Left renal pelvis (tissue), 4 donors: ENCODE measurements at places on chromosomes 16 and 17.

- no peak for DNase-seq
Observed at GRCh38 chr17:19578545-19578944, 44.9 kb downstream of the SLC47A1 start.

- no peak for DNase-seq
Observed at GRCh38 chr17:44338702-44339101, 6.4 kb upstream of the GRN start.

DNA sequence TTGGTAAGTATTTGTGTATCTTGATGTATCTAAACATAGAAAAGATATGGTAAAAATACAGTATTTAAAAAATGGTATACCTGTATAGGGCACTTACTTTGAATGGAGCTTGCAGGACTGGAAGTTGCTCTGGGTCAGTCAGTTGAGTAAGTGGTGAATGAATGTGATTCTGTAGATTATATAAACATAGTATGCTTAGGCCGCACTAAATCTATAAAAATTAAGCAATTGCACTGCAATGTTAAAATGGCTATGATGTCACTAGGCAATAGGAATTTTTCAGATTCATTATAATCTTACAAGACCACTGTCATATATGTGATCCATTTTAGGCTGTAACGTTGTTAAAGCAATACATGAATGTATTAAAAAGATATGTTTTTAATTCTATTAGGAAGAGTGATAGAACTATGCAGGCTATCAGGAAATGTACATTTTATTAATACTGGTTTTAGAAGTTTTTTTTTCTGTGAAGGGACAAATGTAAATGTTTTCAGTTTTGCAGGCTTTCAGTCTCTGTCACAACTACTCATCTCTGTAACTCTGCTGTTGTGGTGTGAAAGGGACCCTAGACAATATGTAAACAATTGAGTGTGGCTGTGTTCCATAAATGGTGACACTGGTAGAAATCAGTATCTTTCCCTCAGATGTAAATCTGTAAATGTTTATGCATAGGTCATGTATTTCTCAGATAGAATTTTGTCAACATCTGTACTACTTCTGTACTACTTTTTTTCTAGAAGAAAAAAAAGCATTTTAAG, 10.5 kb downstream of the CBFB start:
- DNase-seq = no peak

- no peak for DNase-seq
Observed at GRCh38 chr17:73342541-73343167, 30.9 kb upstream of the CDC42EP4 start.

GRCh38 chr16:89123831-89124100, 30.1 kb downstream of the ACSF3 start:
- DNase-seq = no peak

DNA sequence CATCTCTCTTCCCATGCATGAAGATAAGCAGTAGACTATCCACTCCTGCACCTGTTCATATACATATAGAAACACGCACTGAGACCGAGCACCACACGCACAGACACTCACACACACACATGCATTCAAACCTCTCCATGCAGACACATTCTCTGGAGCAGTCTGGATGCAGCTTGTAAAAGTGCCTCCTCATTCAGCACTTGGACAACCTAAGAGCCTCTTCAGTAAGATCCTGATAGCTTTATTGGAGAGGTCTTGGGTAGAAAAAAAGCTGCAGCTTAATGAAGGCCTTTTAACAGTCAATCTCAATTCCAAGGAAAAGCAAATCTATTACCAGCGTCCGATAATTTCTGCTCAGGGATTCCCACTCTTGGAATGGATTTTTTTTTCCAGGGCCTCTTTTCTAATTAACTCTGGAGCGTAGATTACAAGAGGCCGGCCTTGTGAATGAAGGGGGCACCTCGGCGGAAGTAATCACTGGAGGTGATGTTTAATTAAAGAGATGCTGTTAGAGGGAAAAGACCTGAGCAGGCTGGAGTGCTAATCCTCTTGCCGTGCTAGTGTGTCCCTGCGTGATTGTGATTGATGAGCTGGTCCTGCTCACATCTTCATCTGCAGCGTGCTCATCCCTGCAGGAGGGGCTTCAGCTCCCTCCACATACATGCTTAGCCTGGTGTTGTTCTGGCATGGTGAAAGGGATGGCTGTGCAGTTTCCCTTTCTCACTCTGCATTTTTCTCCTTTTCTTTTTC, 155.1 kb downstream of the RBFOX1 start:
- no peak for DNase-seq

GRCh38 chr16:21611198-21611555, 11.8 kb downstream of the METTL9 start:
- no peak for DNase-seq

GRCh38 chr17:38324141-38324697, 19.5 kb downstream of the GPR179 start:
- no peak for DNase-seq

- DNase-seq = no peak
Observed at GRCh38 chr16:53971616-53972015, 267.7 kb downstream of the FTO start.

- no peak for DNase-seq
Observed at GRCh38 chr17:15958484-15958854, 13.5 kb downstream of the ADORA2B start.

DNA sequence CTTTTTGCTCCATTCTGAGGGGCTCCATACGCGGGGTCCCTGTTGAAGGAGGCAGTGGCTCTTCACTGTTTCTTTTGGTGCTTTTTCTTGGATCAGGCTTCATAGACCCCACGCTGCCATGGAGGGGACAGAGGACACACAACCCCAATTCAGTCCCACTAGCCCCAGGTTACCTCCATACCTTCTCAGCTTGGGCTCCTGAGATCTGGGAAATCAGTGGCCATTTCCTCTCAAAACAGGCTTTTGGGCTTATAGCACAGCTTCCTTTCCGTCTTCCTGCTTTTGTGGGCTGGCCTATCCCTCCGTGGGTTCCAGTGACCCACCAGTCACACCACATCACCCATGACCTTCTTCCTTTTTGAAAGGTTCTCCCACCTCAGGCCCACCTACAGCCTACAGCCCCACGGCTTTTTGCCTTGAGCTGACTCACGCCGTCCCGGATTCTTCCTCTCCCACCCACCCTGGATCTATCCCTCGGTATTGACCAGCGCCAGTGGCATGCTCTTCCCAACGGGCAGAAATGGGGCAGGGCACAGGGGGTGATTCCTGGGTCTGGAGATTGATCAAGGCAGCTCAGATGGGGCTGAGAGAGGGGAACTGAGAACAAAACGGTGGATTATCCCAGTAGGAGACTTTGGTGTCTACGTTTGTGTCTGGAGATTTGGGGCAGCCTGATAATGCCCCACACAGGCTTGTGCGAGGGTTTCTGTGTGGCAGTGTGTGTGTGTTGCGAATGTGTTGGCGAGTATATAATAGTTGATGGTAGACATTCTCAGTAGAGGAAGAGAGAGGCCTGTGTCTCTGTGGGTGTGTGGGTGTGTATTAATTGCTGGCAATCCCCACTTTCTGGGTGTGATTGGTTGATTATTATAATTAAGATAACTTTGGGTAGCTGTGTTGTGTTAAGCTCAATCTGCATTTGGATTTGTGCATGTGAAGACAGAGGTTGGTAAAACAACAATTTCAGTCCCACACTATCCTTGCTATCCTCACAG, 3.8 kb downstream of the TBX21 start:
- no peak for DNase-seq

DNA sequence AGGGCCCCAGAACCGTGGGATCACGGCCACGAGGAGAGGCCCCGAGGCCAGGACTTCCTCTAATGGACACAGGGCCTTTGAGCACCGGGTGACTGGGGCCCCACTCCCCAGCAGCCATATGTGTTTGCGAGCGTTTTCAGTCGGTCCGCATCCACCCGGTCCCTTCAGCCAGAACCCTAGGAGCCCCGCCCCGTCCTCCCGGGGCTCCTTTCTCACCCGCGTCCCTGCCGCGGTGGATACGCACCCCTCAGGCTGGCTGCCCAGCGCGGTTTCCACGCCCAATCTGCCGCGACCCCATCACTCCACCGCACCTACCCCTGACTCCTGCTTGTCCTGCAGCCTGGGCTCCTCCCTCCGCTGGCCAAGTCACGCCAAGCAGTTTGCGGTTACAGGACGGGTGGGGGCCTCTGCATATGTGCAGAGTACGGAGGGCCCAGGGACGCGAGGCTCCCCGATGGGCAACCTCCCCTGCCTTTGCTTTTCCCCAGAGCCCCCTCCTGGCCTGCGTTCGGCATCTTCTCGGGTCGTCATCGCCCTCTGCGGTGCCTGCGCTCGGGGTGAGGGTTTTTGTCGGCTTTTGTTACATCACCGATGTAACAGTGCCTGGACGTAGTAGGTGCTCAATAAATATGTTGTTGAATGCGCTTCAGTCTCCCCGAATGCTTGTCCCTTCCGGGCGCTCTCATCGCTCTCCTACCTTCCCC, 1.0 kb upstream of the TTYH2 start:
- DNase-seq = no peak

DNA sequence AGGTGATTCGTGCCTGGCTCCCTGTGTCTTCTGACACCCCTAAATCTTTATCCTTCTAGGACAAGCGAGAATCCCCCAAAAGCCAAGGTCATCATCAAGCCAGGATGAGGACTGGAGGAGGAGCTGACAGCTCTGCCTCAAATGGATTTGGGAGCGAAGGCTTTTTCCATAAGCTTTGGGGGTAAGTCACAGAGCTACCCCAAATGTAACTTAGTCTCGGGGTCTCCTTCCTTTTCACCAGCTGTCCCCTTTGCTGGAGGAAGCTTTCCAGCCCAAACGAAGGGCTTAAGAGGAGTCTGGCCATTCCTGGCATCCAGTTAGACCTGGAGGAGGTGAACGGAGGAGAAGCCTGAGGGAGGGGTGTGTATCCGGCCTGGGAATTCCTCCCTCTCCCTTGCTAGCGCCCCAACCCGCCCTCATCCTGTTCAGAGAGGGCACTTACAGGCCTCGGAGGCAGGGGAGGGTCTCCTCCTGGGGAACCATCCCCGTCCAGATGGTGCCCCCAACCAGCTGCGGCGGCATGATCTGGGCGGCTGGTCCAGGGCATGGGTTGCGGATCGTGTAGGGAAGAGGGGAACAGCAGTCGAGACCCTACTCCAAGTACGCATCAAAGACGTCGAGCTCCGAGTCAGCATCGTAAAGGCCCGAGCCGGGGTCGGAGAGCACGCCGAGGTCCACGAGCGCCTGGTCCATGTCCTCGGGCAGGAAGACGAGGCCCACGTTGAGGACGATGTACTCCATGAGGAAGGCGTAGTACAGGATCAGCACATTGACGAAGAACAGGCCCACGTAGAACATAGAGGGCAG, 938 bp downstream of the DEXI start:
- no peak for DNase-seq

GRCh38 chr17:57403236-57403635, 146.9 kb downstream of the MSI2 start:
- no peak for DNase-seq

DNA sequence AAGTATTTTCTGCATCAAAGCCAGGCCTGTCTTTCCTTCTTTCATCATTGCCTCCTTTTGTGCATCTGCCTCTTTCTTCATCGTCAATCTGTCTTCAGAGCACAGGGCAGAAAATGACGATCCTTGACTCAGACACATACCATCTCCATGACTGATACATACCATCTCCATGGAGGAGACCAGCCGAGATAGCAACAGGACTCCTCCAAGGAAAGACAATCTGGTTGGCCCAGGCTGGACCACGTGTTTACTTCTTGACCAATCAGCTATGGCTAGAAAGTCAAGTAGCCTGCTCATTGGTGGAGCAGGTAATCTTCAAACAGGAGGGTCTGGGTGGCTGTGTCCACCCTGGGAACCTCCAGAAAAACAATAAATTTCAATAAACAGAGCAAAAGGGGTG, 164.6 kb downstream of the CPPED1 start:
- no peak for DNase-seq

GRCh38 chr16:13244770-13245169, 343.4 kb downstream of the SHISA9 start:
- no peak for DNase-seq

DNA sequence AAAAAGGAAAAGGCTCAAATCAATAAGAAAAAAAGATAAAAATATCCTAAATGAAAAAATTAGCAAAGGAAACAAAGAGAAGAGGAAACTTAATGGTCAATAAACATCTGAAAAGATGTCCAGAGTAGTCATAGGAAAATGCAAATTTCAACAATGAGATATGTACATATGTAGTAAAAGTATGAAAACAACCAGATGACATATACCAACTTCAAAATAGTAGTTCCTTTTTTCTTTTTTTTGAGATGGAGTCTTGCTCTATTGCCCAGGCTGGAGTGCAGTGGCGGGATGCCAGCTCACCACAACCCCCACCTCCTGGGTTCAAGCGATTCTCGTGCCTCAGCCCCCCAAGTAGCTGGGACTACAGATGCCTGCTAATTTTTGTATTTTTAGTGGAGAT, 21.7 kb upstream of the NFAT5 start:
- no peak for DNase-seq

GRCh38 chr17:42315402-42316156, 27.3 kb downstream of the STAT5A start:
- no peak for DNase-seq

GRCh38 chr17:81222906-81223761, at the start of gene CEP131:
TSS of gene CEP131 (minus strand) at chr17:81222965. CDS start at chr17:81220056, 2,909 bp downstream.
- DNase-seq = peak; percentile 97

DNA sequence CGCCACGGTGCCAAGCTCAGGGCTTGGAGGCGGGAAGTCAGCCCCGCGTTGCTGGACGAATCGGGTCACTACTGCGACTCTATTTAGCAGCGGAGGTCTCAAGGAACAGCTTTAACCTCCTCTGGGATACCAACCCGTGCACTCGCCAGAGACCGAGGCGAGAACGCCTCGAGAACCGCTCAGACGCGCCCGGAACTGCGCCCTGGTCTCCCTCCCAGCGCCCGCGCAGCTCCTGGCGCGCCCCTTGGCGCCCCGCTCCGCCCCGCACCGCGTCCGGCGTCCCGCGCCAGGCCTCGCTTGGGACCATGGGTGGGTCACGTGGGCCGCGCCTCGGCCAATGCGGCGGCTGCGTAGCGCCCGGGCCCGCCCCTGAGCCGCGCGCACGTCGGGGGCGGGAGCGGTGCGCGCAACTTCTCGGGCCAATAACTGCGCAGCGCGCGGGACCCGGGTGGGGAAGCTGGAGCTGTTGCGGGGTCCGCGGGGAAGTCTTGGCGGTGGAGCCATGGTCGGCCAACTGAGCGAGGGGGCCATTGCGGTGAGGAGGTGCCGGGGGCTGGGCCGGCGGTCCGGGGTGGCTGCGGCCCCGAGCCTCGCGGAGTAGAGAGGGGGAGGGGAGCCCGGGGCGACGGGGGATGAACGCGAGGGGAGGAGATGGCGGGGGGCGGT, at the start of the genes RPA1 and SMYD4:
Gene RPA1 (plus strand): TSS at position 414 of the 666 bp plus-strand sequence. CDS start 89 bp downstream, at position 503.
Gene SMYD4 (minus strand): TSS at position 311 of the 666 bp plus-strand sequence. CDS start 1,908 bp downstream, outside the sequence.
- DNase-seq = peak; percentile 82

GRCh38 chr16:68331879-68332410, 21.1 kb downstream of the PRMT7 start:
- no peak for DNase-seq

DNA sequence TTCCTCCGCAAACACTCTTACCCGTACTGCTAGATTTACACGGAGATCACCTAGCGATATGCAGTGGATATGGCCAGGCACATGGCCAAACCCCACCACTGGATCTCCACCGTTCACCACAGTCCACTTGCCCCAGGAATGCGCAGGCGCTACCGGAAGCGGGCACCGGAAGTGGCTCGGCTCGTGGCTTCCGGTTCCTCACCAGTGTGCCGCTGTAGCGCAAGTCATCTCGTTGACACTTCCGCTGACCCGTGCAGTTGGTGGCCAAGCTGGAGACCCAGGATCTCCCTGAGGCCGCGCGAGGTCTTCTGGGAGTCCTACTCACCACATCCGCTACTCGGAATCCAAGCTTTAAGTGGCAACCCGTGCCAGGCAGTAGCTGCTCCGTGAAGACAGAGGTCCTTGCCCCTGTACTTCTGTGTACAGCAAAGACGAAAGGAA, 11.5 kb downstream of the ZNF597 start:
- DNase-seq = no peak
